ENCODE measurements at places on chromosomes 12 and 14.

GRCh38 chr12:93183940-93184671 lies 193.6 kb upstream of the NUDT4 start:
- DNase-seq: peak; percentile 68

DNA sequence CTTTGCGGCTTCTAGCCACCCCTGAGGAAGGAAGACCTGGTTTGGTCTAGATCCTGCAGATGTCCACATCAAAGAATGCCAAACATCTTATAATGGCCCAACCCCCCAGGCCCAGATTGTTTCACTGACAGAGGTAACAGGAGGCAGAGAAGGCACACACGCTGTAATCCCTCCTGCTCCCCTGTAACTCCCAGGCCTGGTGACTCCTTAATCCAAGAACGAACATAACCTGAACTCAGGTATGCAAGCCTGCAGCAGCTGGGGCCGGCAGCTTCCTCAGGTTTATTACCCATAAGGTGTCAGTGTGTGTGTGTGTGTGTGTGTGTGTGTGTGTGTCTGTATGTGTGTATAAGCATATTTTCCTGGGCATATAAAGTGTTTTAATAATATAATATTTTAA lies 52.7 kb downstream of the ERH start:
- DNase-seq: no peak

- no peak for DNase-seq
Measured at GRCh38 chr14:29865299-29865698, 62.3 kb downstream of the PRKD1 start.

- no peak for DNase-seq
Measured at GRCh38 chr12:102948941-102949352, 8.5 kb upstream of the ASCL1 start.

- peak; percentile 4 for DNase-seq
Measured at GRCh38 chr12:15629108-15629507, 160.1 kb downstream of the EPS8 start.

DNA sequence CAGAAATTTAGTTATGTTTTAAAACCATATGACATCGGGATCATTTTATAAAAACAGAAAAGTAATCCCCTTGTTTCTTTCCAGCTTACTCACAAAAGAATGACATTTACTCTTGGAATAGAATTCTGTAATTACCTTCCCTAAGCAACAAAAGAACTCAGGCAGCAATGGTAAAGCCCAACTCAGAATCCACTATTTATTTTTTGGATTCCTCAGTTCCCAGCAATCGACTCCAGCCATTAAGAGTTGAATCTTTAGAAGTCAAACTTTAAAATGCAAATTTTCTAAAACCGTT lies 65.9 kb downstream of the FOXN3 start:
- no peak for DNase-seq

- no peak for DNase-seq
Measured at GRCh38 chr12:128178966-128179365, 88.0 kb upstream of the TMEM132C start.

GRCh38 chr14:23449314-23449713 lies 13.9 kb upstream of the MYH7 start:
- no peak for DNase-seq

GRCh38 chr14:104249089-104249488 lies 110.7 kb downstream of the KIF26A start:
- DNase-seq: no peak
